ENCODE measurements at places on chromosomes 2 and 18. TPM values are rescaled to one million over a fixed set of nuclear protein-coding genes. Genes with fewer than 3 reads are reported as not detected.

DNA sequence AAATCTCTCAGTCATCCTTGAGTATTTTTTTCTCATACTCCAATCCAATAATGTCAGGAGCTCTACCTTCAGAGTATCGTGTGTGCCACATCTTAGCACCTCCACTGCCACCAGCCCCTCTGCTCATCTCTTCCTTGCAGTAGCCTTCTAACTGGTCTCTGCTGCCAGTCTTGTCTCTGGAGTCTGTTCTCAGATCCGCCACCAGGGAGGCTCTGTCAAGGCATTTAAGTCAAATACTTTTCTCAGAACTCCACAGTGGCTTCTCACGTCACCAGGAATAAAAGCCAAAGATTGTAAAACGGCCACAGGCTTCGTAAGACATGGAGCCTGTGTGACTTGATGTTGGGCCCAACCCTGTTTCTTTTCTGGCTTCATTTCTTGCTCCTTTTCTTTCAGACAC lies 7.1 kb downstream of the UNC50 start:
- DNase-seq = no peak

GRCh38 chr2:210049831-210050230 lies 47.4 kb downstream of the RPE start:
- DNase-seq = no peak

GRCh38 chr2:199160081-199160480 lies 297.7 kb downstream of the SATB2 start:
- DNase-seq = no peak

- DNase-seq = no peak
Measured at GRCh38 chr2:226631671-226632070, 167.9 kb downstream of the IRS1 start.

DNA sequence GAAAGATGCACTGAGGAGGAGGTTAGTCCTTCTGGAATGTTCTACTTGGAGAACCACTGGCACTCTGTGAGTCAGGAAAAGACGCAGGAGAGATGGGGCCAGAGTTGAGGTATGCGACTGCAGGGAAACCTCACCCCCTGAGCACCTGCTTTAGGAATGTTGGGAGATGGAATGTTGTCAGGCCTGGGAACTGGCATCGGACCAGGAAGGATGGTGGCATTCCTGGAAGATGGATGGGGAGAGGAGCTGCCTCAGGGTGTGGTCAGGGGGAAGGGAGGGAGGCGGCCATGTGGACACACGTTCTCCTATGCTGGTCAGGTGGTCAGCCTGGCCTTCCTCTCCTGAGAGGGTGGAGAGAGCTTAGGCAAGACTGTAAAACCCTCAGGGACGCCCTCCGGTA lies 146.3 kb downstream of the CELF4 start:
- no peak for DNase-seq

DNA sequence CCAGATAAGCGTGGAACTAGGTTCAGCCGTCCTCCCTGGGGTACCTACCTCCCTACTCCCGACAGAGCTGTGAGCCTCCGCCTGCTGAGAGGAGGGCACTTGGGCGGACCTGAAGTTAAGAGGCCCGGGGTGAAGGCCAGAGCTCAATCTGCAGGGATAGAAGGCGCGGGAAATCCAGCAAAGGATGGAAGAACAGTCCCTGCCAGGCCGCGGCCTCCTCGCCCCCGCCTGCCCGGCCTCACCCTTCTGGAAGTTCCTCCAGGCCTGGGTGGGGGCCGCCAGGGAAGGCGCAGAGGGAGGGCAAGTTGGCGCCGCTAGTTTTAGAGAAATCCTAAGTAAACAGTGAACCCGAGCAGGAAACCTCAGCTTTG lies 13.0 kb downstream of the EN1 start:
- DNase-seq = no peak

C1GALT1C1L gene
- total RNA-seq = 1.5 TPM

ITGA4 gene
- 1.1 TPM for total RNA-seq

Data from K562 (cell line).